Activated T-cell treated with anti-CD3 and anti-CD28 coated beads, Interleukin-2, amount 50 U/mL, for 1 hour (primary cell): ENCODE measurements at places on chromosomes 7 and 10.

- DNase-seq: no peak
Observed at GRCh38 chr10:72886621-72887020, 6.9 kb upstream of the OIT3 start.

DNA sequence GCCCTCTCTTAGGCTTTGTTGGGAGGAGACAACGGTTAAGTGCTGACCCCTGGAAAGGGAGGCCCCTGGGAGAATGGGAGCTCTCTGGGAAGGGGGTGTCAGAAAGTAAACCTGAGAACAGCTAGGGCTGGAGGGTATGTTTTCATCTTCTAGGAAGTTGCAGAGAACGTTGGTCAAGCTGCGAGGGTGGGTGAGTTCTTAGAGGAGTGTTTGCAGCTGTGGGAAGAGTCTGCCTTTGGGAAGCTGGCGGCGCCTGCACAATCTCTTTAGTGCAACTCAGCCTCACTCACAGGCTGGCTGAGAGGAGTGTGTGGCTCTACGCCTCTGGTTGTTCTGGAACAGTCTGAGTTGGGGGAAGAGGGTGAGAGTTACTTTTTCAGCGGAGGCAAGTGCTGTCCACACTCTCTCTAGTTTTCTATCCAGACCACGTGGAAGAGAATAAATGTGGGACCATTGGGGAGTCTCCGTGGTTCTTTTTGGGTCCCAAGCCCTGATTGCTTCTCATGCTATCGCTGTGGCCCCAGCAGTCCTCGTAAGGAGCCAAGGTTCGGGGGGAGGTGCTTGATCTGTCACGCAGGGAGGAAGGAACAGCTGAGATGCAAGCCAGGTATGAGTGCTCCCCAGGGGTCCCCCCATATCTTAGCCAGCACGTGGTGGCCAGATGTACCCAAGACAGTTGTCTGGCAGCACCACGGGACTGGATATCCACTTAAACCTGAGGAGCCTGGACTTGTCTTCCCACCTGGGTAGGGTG lies 237.2 kb downstream of the BUB3 start:
- no peak for DNase-seq

- no peak for DNase-seq
Observed at GRCh38 chr7:98217623-98218582, 6.7 kb downstream of the BHLHA15 start.

DNA sequence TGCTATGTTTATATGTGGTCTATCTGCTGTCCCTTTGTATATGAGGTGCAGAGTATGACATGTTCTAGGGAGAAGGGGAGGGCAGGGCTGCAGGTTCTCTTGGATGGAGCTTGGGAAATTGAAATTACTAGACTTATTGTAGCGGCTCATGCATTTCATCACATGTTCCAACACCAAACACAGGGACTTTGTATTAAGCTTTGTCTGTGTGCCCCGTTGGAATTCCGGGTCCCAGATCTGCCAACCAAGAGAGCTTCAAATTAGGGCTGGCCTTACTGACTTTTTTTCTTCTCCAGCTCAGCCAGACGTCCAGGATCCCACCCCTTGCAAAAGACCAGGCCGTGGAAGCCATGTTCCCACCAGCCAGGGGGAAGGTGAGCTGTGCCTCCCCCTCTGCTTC lies 3.4 kb downstream of the ZNF789 start:
- no peak for DNase-seq

GRCh38 chr7:99036546-99037111 lies 107.3 kb downstream of the SMURF1 start:
- no peak for DNase-seq
